Stimulated activated CD4-positive, alpha-beta T cell treated with anti-CD3 and anti-CD28 coated beads, TNF-alpha, amount 100 ng/mL, for 48 hours (primary cell): ENCODE measurements at places on chromosomes 7 and 10.

DNA sequence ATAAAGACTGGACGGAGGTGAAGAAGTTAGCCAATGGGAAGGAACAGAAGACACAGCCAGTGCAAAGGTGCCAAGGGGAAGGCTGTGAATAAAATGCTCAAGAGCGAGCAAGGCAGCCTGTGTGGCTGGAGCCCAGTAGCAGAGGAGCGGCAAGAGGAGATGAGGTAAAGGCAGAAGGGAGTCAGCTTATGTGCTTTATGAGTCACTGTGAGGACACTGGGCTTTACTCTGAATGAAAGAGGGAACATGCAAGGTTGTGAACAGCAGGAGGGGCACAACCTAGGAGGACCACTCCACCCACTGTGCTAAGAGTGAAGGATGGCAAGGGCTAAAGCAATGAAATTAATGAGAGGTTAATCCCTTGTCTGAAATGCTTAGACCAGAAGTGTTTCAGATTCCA is 129.0 kb upstream of the ODAD2 start:
- DNase-seq, result no peak

DNA sequence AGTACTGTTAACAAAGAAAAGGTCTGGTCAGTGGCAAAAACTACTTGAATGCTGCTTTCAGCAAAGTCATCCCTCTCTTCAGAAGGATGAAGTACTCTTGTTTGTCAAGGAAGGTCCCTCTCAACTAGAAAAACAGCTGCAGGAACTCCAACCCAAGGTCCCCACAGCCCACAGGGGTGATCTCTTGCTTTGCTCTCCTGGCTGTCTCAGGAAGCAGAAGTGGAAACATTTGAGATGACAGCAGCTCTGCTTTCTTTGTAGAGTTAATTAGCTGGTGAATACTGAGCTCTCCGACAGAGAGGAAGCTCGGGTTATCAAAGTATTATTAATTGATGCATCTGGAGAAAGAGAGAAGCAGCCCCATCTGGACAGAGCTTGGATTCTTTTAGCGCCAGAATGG is 25.4 kb upstream of the LRGUK start:
- DNase-seq, result no peak

GRCh38 chr10:7734821-7735220 is 31.7 kb downstream of the ITIH2 start:
- DNase-seq, result no peak

DNA sequence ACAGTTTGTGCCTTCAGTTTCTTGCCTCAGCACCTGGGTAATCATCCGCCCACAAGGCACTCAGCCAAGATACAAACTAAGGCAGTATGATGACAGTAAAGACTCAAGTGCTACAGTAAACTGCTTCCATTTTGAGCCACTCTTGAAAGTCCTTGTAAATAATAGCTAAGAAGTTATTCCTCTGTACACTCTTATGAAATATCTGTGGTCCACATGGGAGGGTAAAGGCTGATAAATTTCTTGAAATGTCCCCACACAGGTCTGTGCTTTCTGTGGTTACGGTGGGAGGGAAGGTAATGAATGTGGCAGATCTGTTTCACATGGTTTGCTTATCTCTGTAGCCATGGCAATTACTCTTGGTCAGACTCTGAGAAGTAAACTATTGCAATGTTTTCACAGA is 551.0 kb upstream of the ZWINT start:
- DNase-seq, result no peak

- DNase-seq, result no peak
Observed at GRCh38 chr7:149004405-149005370, 23.6 kb downstream of the PDIA4 start.

DNA sequence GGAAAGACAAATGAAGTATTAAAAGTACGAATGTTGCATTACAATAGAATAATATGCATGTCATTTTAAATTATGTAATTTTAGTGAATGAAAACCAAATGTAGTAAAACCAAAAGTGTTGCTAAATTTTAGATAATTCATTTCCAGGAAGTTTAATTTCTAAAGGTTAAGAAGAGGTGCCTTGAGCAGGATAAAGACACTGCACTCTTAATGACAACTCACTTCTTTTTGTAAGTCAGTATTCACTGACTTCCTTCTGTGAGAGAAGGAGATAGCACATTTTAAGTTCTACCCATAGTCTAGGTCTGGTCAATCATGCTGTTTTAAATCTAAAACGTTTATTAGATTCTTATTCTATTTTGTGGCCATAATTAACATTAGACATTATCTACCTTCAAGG is 160.2 kb downstream of the CRPPA start:
- no peak for DNase-seq

GRCh38 chr10:99681553-99681952 is 22.2 kb downstream of the ENTPD7 start:
- DNase-seq, result no peak

DNA sequence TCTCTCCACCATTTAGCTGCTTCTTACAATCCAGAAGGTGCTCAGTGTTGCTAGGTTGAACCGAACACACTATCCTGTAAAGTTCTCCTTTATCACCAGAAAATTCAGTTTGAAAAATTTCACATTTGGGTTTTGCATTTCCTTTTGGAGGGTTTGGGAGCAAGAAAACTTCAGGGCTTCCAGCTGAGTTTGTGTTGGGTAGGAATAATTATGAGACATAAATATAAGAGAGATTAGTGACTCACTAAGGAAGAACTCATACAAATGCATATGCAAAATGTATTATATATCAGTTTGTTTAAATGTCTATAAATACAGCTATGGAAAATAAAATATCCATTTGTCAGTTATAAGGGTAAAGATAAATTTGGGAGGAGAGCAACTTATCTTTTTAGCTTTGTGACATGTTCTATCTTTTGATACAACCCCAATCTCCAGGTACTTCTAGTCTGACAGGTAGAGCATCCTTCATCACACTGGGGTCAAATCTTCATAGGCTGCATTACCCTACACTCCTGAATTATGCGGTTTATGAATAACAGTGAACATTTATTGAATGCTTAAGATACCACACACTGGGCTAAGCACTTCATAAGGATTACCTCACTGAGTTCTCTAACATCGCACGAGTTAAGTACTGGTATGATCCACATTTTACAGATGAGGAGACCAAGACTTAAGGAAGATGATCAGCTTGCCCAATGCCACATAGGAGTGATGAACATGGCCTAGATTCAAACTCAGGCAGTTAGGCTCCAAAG is 304.4 kb downstream of the SORCS1 start:
- DNase-seq, result no peak

DNA sequence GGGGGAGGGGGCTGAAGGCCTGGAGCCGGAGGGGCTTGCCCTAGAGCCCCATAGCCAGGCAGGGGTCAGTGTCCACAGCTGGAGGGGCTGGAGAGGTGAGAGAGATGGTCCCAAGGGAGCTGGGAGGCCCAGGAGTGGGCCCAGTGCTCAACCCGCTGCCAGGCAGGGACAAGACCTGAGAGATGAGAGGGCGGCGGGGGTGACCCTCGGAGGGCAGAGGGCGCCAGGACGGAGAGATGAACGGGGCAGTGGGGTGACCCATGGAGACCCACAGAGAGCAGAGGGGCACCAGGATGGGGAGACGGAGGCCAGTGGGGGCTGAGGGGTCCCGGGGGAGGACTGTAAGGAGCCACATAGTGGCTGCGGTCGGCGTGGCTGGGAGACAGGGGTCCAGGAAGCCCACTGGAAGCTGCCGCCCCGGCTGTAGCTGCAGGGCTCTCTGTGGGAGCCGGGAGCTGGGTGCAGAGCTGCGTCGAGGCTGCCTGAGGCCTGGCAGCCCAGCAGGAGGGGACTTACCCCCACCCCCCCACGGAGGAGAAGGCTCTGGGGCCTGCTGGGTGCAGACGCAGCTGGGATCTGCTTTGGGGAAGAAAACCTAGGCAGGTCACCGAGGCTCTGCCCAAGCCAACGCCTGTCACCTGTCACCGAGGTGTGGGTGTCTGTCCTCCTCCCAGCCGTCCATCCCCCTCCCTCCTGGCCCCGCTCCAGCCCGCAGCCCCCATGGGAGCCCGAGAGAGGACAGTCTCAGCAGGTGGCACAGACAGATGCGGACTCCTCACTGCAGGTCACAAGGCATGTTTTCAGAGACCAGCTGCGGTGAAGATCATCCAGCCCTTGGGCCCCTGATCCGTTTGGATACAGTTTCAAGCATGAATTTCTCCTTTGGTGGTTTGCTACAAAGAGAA is 25.1 kb downstream of the PWWP2B start:
- DNase-seq, result no peak

DNA sequence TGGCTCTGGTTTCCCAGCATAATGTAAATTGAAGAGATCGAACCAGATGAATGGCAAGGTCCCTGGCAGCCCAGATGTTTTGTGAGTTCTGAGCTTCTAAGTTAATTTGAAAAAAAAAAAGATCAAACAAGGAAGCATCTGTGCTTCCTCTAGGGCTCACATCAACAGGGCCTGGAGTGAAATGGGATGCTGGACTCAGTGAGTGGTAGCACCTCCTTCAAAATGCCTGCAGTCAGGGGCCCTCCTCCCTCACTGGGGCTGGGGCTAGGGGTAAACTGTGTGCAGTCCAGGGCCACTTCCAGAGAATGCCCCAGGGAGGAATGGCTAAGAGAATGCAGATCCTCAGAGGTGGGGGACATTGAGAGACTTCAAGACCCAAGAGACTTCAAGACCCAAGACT is 6.0 kb upstream of the CUEDC2 start:
- DNase-seq, result no peak

GRCh38 chr10:43679509-43679908 is 30.8 kb upstream of the ZNF32 start:
- no peak for DNase-seq

DNA sequence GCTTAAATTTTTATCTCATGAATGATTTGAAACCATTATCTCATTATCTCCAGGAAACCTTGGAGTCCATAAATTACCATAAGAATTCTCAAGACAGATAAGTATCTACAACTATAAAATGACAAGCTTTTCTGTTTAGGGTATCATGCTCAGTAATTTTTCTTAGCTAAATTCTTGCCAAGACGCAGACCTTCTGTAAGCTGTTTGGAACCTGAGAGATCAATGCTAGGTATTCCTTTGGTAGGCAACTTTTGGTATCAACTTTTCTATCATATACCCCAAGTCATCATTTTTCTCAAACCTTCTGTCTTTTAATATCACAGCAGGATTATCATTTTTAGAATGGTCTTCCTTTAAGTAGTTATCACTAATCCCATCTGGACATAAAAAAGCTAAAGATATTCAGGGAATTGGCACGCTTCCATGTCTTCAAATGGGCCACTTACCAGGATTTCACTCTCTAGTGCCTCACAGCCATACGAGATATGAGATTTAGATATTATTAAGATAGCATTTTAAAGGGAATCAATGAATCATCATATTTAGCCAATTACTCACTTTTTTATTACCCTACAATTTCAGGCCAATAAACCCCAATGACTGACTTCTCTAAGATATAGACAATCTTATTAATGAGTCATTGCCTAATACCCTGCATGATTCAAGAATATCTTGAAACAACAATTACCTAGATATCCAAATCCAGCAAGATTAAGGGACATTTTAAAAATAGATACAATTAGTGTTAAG is 544.1 kb downstream of the HTR7 start:
- DNase-seq, result no peak

DNA sequence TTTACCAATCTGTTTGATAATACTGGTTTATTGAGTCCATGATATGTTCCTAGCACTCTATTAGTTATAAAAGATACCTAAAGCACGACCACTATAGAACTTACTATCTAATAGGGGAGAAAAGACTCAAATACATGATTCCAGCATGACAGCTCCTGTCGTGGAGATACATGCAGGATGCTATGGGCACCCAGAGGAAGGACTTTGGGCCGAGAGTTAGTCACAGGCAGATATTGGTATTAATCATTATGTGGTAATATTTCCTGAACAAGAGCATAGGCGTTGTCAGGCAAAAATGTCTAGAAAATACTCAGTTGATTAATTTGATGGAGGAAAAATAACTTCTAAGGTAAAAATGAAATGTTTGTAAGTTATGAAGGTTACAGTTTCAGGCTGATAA is 31.8 kb downstream of the CNNM2 start:
- DNase-seq, result no peak

DNA sequence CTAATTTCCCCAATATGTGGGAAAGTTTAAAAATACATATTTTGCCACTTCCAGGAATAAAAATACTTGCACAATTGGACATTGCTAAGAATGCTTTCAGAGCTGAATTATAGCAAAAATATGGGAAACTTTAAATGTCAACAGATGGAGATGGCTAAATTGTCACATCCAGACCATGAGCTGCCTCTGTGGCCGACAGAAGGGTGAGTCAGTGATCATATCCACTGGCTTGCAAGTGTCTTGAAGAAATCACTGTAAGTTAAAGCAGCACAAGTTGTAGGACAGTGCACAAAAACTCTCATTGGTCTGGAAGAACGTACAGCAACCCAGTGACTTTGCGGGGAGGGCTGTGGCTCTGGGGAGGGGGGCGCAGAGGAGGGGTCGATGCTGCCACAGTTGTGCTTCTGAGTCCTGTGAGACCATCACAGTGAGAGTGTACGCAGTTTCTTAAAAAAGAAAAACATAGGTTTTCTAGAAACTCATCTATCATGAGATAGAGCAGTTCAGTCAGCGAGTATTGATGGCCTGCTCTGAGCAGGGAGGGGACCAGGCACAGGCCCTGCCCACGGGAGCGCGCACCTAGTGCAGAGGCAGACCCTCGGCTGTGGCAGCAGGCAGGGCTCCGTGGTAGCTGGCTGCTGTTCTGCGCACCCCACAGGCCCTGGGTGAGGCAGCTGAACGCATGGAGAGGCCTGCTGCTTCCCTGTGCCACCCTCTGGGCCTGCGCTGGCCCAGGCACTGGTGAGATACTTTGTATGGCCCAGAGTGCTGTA is 25.5 kb downstream of the LRRC27 start:
- DNase-seq, result no peak

DNA sequence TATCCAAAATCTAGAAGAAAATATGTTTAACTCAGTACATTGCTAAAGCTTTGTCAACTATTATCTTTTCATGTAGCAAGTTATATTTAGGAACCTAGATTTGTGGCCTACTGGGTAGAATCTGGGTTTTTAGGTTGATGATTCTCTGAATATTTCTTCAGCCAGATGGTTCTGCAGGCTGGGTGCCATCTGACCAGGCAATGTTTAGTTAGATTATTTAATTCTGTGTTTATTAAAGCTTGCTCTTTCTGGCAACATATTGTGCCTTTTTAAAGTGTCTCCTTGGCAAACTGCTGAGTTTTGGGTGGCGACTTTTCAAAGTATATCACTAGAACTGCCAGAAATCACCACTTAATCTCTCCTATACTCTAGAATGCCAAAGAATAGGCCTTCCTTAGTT is 114.1 kb downstream of the LHFPL3 start:
- no peak for DNase-seq

GRCh38 chr10:68330852-68331454 is 911 bp upstream of the HNRNPH3 start:
- no peak for DNase-seq
